ENCODE measurements at places on chromosomes 6 and 20.

DNA sequence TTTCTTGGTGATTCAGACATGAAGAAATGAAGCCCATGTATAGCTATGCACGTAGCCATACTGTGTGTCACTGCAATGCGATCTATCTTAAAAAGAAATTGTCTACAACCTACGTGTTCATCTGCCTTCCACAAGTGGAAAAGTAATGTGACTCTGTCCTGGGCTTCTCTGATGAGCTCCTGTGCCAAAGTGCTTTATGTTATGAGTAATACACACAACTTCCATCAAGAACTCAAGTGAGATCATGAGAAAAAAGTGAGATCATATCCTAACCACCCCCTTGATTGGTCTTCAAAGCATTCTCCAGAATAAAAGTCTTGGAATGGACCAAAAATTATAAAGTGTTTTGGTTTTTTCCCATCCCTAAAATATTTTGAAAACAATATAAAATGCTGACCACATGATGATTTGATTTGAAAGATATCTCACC lies 114.3 kb downstream of the DST start:
- DNase-seq: no peak

- DNase-seq: no peak
These were observed 5.1 kb upstream of the TXLNB start for GRCh38 chr6:139296927-139297326.

DNA sequence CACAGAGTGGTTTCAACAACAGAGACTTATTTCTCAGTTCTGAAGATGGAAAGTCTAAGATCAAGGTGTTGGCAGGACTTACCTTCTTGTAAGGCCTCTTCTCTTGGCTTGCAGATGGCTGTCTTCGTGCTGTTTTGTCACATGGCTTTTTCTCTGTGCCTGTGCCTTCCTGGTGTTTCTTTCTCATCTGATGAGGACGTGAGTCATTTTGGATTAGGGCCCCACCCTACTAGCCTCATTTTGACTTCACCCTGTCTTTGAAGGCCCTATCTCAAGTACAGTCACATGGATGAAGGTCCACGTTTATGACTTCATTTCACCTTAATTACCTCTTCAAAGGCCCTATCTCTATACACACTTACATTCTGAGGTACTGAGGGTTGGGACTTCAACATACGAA lies 41.4 kb upstream of the LAMA2 start:
- DNase-seq: no peak

GRCh38 chr6:158002249-158002950 lies 20.7 kb downstream of the SYNJ2 start:
- DNase-seq: no peak

DNA sequence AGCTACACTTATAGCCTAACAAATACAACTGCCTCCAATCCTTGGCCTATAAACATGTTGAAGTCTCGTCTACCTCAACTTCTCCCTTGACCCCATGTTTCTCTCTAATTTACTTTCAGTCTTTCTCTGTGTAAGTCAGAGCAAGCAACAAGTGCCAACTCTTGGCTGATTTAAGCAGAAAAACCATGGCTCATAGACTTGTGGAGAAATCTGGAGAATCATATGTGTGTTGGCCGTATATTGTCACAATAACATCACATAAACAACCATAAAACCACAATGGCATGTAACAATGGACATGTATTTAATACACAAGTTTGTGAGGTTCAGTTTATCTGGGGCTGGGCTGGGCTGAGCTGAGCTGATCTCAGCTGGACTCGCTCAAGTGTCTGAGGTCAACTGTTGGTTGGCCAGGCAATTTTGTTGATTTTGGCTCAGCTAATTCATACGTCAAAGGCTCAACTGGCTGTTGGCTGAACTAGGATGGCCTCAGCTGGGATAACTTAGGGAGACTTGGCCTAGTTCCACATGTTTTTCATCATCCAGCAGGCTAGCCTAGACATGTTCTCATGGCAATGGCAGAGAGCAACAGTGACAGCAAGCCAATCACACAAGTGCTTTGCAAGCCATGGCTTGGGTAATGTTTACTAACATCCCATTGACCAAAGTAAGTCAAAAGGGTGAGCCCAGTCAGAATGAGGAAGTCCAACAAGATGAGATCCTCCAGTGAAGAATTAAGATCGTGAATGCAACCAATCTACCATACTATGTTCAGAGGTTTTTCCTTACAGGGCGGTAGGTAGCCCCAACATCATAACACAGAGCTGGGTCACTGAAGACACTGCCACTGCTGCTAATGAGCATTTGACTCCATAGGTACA lies 12.9 kb upstream of the TBC1D22B start:
- peak; percentile 20 for DNase-seq

DNA sequence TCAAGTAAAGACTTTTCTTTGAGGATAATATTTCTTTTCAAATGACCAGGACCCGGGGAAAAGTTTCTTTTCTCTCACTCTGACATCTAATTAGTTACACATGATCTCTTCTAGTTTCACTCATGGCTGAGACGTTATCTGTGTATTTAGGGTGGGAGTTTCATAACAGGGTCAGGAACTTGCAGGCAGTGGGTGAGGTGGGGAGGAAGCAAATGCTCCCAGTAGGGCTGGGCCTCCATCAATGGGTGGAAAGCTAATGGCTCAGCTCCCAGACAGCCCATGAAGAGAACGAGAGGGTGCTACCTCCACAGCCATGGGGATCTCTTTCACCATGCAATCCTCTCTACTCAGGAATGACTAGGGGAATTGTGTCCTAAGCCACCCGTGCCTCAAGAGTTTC lies 119.3 kb downstream of the F13A1 start:
- no peak for DNase-seq

- no peak for DNase-seq
These were observed 213.9 kb downstream of the KCNQ5 start for GRCh38 chr6:72835749-72836148.

GRCh38 chr20:45323731-45324130 lies 15.6 kb upstream of the MATN4 start:
- DNase-seq: no peak

DNA sequence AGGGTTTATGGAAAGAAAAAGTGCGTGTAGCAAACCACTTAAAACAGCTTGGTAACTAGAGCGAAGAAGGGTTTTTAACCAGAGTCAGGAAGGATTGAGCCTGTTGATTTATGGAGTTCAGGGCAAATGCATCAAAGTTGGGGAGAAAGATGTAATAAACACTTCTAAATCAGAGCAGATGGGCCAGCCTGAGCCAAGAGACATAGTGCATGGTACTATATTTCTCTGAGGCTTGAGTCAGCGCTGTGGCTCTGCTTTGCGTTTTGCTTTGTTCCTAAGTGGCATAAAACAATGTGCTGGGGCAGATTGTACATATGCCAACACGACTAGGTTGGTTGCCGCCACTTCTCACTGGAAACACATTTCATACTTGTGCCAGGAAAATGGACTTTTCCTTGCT lies 111.3 kb downstream of the BCKDHB start:
- no peak for DNase-seq

DNA sequence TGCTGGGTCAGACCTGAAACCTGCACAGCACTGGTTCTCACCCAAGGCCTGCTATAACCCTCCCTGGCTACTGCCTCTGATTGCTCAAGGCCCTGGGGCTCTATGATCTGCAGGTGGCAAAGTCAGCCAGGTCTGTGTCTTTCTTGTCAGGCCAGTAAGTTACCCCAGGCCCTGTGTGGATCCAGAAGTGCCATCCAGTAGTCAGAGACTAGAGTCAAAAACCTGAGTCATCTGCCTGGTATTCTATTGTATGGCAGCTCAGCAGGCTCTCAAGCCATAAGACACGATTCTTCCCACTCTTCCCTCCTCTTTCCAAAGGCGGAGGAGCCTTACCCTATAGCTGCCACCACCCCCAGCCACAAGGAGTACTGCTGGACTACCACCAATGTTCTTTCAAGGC lies 593.0 kb downstream of the FRK start:
- DNase-seq: no peak

DNA sequence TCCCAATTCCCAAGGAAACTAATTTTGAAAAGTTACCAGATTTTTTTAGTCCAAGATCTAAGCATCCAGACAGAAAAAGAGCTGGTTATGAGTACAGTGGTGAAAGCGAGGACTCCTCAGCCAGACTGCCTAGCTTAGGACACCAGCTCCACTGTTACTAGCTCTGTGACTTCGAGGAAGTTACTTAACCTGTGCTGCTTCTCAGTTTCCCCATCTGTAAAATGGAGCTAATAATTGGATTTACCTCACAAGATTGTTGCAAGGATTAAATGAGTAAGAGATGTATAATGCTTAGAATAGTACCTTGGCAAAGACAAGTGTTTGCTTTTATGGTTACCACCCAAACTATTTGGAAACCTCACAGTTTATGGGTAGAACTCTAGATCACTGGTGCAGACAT lies 1.1 kb downstream of the NT5DC1 start:
- no peak for DNase-seq

- DNase-seq: no peak
These were observed 655.1 kb upstream of the CITED2 start for GRCh38 chr6:140029551-140029950.

DNA sequence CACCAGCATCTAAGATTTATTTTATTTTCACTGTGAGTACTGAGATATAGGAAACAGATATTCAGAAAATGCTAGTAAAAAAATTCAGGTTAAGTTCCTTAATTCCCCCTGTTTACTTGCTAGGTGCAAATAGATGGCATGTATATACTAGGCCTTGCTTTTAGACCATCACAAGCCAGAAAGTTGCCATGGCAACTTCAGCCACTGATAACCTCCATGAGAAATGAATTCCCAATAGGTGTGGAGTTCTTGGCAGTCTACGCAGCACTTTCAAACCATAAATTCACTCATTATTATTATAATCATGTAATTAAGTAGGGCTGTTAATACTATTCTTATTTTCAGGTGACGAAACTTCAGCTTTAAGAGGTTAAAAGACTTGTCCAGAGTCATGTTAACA lies 251.6 kb upstream of the TFAP2D start:
- DNase-seq: no peak

DNA sequence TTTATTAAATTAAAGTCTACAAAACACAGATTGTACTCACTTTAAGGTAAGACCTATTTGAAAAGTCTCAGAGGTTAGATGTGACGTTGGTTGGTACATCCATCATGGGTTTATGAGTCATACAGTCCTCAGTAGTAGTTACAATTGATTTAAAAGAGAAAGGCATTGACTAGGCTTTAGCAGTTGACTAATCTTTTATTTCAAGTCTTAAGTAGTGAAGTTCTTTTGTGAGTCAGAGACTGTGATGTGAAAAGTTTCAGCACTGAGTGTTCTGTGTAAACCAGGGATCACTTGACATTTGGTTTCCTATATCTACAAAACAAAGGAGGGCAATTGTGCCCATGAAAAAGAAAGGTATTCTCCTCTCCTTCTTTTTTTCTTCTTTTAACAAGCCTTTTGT lies 221.3 kb downstream of the GRIK2 start:
- no peak for DNase-seq

- no peak for DNase-seq
These were observed 58.5 kb downstream of the SAMD3 start for GRCh38 chr6:130164251-130164650.

DNA sequence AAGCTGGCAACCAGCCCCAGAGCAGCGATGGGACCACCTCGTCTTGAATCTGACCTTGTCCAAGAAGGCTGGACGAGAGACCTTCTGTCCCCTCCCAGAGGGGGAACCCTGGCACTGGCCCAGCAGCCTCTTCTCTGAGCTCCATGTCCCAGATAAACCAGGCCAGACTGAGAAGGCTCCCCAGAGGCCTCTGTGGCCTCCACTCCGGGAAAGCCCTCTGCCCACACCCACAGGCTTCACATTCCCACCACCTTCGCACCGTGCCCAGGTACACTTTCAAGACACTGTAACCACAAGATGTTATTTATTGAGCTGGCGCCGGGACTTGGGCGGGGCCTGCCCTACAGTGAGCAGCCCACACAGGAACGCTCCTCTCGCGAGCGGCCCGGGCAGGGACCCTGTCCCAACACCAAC lies 33.2 kb downstream of the ADA start:
- DNase-seq: no peak

DNA sequence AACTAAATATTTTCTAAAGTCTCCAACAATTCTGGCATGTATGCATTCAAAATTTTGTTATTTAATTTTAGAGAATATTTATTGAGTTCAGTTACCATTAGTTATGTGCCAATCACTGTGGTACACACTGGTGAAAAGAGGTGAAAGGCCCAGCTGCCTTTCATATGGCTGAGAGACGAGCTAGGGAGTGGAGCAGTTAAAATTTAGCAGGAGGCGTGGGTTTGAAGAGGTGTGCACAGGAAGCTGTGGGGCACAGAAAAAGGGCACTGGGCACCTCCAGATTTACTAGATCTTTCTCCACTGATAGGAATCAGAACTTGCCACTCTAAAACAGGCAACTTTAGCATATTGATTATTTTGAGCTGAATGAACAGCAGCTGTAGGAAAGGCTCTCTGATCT lies 347.1 kb downstream of the CD83 start:
- no peak for DNase-seq

- DNase-seq: no peak
These were observed 52.0 kb downstream of the FRK start for GRCh38 chr6:116008470-116009243.

DNA sequence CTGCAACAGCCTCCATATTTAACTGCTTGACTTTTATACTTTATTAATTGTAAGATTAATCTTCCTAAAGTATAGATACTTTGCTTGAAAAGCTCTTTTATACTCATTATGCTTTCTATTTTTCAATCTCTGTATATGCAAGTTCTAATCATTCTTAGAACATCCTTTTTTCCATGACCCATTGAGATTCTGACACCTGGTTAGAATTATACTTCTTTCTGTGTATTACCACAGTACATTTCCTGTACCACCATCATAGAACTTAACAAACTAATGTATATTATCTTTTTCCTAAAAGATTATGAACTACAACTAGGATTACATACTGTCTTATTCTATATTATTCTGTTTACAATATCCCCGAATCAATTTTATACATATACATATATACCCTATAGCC lies 13.5 kb downstream of the SERINC1 start:
- DNase-seq: no peak

- DNase-seq: no peak
These were observed 172.4 kb downstream of the BCAS1 start for GRCh38 chr20:53897884-53898555.

DNA sequence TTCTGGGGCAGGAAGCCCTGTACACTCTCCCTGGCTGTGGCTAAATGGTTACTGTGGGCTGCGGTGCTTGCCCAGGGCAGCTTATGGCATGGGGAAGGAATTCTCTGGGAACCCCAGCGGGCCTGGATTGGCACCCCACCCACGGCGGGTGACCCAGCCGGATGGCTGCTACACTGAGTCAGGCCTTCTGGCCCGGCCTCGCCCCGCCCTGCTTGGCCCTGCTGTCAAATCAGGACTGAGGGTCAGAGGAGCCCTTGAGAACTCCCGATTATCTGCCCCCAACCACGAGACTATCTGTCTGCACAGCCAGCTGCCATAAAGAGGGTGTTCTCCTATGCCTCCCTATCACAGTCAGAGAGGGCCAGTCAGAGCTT lies 7.3 kb upstream of the ITPR3 start:
- DNase-seq: no peak

DNA sequence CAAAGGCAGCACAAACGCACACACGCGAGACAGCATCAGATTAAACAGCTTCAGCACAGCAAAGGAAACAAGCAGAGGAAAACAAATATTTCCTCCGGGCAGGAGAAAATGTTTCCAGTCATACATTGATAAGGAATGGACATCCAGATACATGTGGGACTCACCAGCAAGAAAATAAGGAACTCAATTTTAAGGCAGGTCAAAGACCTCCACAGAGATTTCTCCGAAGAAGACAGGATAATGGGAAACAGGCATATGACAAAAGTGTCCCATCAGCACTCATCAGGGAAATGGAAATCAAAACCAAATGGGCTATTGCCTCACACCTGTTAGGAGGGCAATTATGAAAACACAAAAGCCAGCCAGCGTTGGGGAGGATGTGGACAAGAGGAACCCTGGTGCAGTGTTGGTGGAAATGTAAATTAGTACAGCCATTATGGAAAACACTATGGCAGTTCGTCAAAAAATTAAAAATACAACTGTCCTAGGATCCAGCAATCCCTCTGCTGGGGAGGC lies 9.7 kb upstream of the SLCO4A1 start:
- no peak for DNase-seq
